Mesothelial cell of epicardium (in vitro differentiated cells): ENCODE measurements at places on chromosomes 4 and X.

GRCh38 chr4:137452799-137453198 lies 79.5 kb downstream of the PCDH18 start:
- peaks cover 20% of the 10 kb centered on the region for H3K4me1 ChIP-seq
- no peaks in the 10 kb centered on the region for H3K36me3 ChIP-seq
- no peaks in the 10 kb centered on the region for H3K27me3 ChIP-seq
- H3K27ac ChIP-seq: no peak overlapping the region

GRCh38 chrX:38102240-38102639 lies 95.9 kb downstream of the SYTL5 start:
- no peak overlapping the region for H3K4me3 ChIP-seq
- no peaks in the 10 kb centered on the region for H3K36me3 ChIP-seq
- DNase-seq: no peak
- H3K27me3 ChIP-seq: no peaks in the 10 kb centered on the region
- no peaks in the 10 kb centered on the region for H3K4me1 ChIP-seq

DNA sequence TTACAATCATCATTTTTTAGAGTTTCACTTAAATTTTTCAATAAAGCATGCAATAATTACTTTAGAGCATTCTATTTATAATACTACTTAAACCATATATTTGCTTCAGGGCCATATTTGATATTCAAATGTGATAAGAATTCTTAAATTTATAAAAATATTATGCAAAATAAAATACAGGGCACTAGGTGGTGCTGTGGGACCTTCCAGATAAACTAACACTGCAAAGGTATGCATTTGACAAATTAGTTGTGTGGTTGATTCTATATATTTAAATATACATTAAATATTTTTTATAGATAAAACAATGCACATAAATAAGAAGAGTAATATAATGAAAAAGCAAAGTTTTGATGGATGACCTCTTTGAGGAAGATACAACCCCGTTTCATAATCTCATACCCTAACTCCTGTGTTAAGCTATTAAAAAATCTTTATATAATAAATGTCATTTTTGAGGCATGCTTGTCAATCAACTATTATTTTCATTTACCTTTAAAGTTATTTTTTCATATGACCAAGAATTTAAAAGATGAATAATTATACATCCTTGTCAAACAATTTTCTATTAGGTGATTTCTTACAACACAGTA lies 128.4 kb downstream of the REELD1 start:
- H3K36me3 ChIP-seq: no peaks in the 10 kb centered on the region
- no peak overlapping the region for H3K4me3 ChIP-seq
- no peak overlapping the region for H3K27ac ChIP-seq

GRCh38 chr4:149493492-149493891 lies 322.2 kb downstream of the IQCM start:
- no peaks in the 10 kb centered on the region for H3K36me3 ChIP-seq
- no peak overlapping the region for H3K27ac ChIP-seq
- no peak overlapping the region for H3K4me3 ChIP-seq
- DNase-seq: no peak

GRCh38 chrX:111411983-111412382 lies at the start of gene DCX:
DCX (minus strand) TSS chrX:111412192; CDS start chrX:111410398, 1,794 bp downstream.
- DNase-seq: no peak
- H3K27ac ChIP-seq: no peak within 1 kb of the TSS
- H3K36me3 ChIP-seq: no peaks in the 10 kb centered on the region
